ENCODE measurements at places on chromosomes 1 and 21.

- DNase-seq: no peak
Observed at GRCh38 chr1:208581209-208581608, 337.0 kb upstream of the PLXNA2 start.

- no peak for DNase-seq
Observed at GRCh38 chr1:40926441-40926840, 53.1 kb upstream of the CTPS1 start.

GRCh38 chr1:236353813-236354212 lies 40.3 kb upstream of the EDARADD start:
- no peak for DNase-seq

- DNase-seq: no peak
Observed at GRCh38 chr1:34408011-34408410, 231.3 kb downstream of the C1orf94 start.
